ENCODE measurements at places on chromosomes 3 and 15.
A peak's percentile ranks its signal among the peaks of the same experiment; 100 is the strongest.

DNA sequence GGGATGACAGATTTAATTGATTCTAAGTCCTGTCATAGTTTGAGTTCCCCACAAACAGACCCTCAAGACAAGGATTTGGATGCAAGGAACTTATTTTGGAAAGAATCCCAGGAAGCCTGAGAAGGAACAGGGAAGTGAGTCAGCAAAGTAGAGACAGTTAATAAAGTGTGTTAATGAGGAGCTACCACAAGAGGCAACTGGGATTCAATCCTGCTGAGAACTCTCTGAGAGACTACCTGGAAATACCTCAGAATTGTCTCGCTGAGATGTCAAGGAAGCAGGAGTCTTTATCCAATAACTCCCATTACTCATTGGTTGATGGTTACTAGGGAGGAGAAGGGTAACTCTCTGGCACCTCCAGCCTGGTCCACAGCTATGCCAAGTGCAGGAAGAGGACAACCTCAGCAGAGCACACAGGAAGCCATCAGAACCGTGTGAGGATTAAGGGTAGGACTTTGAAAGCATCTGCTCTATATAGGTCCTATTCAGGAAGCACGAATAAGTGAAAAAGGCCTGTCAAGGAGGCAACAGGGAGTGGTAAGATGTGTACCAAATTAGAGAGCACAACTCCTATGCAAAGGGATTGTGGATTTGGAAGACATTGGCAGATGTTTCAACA lies 311.1 kb upstream of the KCNH8 start:
- no peak for DNase-seq

- DNase-seq, result no peak
Measured at GRCh38 chr15:25368850-25369249, 70.0 kb downstream of the UBE3A start.

DNA sequence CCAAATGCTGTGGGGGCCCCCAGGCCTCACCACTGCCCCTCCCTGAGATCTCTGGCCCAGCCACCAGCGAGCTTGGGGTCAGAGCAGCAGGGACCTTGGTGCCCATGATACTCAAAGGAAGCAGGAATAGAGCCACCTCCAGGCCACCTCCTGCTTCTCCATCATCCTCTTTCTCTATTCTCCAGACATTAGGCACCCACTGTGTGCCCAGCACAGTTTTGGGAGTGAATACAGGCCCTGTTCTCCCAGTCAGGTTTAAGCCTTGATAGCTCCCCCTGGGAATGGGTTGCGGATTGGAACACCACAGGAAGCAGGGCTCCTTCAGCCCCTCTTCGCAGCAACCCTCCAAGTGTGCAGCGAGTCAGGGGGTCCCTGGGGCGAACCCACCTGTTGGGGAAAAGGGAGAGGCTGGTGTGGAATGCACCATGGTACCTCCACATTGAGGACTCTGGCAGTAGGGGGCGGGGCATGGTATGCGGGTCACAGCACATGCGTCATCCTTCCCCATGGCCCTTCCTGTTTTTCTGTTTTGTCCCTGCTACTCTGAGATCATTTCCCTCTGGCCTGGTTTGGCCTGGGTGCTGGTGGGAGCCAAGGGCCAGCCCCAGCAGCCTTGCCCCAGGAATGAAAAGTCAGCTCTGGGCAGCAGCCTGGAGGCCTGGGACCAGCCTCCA lies 14.2 kb upstream of the SEMA3B start:
- DNase-seq, result no peak

GRCh38 chr15:94272251-94272898 lies 41.0 kb downstream of the MCTP2 start:
- peak; percentile 66 for DNase-seq

DNA sequence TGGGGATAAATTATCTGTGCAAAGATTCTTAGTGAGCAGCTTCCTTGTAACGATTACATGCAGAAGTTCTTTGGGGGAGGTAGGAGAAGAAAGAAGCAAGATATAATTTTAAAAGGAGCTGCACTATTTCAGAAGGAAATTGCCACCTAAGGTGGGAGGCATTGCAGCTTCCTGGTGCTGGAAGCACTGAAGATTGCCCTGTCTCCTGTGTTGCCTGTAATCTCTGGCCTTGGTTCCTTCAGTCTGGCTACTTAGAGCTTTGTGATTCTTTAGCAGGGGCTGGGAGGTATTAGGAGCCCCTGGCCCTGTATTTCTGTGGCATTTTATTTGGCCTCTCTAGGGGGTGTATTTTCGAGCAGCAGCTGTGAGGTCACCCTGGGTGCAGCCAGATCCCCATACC lies 35.5 kb downstream of the CACNA2D3 start:
- no peak for DNase-seq

GRCh38 chr3:11288786-11289637 lies 16.8 kb downstream of the ATG7 start:
- peak; percentile 51 for DNase-seq

- DNase-seq, result no peak
Measured at GRCh38 chr3:195214381-195214780, 56.6 kb downstream of the XXYLT1 start.
